Stimulated activated CD8-positive, alpha-beta memory T cell treated with anti-CD3 and anti-CD28 coated beads, Interleukin-4, amount 100 ng/mL, for 1 hour (primary cell): ENCODE measurements at places on chromosomes 4 and X.

GRCh38 chr4:153204728-153205648, 745 bp downstream of the TRIM2 start:
- no peak for DNase-seq

DNA sequence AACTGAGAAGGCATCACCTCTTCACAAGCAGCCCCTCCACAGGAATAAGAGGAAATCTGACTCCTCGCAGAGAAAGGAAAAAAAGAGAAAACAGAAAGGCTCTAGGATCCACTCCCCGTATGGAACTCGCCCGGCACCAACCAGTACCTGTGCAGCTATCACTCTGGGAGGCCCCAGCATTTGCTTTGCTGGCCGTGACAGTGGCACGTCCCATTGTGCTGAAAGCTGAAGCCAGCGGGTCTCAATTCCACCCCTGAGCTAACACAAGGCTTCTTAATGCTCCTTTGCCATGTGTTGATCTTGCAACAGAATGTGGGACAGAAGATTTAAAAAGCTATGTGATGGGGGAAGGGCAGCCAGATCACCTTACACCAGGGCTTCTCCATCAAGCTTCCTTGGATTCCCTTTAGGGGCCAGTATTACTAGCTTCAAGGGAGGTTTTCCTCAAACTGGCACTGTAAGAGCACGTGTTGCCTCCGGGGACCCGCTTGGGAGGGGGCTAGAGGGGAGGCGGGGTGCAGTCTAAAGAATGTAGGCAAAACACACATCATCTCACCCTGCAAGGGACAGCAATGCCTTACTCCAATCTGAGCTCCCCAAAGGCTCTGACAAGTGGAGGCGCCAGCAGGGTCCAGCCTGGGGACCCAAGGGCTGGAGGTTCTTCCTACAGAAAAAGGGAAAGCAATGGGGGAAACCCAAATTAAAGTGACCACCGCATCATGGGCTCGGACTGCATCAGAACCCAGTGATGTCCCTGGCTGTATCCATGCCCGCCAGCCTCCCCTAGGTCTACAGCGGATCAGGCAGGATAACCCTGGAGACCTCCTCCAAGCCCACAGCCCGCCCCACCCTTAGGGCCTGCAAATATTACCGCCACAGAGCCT, 1.2 kb downstream of the USP46 start:
- no peak for DNase-seq

- no peak for DNase-seq
Measured at GRCh38 chr4:128525992-128526630, 238.5 kb upstream of the PGRMC2 start.

- no peak for DNase-seq
Measured at GRCh38 chr4:156941940-156942548, 29.6 kb downstream of the PDGFC start.

DNA sequence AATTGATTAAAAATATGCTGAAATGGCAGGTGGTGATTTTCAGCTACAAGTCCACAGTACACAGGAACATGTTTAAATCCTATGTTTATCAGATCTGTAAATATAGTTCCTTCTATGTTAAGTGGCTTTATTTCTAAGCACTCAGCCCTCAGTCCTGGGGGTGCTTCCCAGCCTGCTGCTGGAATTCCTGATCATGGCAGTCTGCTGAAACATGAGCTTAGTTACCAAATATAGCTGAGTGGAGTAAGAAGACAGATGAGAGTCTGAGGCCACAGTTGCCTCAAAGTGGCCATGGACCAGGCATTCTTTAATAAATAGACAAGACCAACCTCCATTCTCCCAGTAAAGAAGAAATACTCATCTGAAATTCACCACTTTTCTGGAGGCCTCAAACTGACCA, 17.1 kb upstream of the DDX60 start:
- no peak for DNase-seq

DNA sequence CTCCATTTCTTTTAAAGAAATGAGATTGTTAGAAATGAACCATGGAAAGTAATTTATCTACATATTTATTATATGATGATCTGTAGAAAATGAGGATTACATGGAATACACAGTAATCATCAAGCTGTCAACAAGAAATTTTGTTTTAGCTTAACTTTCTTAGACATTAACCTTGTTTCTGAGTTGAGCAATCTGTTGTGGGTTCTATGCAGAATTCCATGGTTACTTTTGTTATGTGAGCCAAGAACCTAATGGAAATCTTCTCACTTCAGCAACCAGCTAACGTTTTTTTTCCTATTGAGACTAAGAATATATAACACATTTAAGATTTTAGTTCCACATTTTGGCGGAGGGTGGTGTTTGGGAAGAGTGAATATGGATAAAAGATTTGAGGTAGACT, 136.1 kb upstream of the SLC4A4 start:
- DNase-seq = no peak

- DNase-seq = no peak
Measured at GRCh38 chr4:185965426-185966384, 103.3 kb upstream of the TLR3 start.

GRCh38 chrX:40964633-40965586, 120.3 kb upstream of the USP9X start:
- no peak for DNase-seq

DNA sequence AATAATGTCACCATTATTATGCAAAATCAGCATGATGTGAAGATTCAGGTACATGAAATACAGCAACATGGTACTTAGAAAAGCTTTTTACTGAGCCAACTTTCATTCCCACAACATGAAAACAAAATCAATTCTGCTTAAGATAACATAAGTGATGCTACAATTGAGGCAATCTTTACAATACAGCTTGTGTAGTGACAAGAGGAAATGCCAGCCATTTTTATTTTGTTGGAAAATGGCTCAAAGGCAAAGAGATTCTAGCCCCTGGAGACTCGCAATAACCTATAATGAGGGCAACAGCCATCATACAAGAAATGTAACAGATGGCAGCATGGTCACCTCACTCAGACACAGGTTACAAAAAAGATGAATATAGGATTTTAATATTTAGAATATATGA, 560.4 kb downstream of the SPOCK3 start:
- DNase-seq = no peak

DNA sequence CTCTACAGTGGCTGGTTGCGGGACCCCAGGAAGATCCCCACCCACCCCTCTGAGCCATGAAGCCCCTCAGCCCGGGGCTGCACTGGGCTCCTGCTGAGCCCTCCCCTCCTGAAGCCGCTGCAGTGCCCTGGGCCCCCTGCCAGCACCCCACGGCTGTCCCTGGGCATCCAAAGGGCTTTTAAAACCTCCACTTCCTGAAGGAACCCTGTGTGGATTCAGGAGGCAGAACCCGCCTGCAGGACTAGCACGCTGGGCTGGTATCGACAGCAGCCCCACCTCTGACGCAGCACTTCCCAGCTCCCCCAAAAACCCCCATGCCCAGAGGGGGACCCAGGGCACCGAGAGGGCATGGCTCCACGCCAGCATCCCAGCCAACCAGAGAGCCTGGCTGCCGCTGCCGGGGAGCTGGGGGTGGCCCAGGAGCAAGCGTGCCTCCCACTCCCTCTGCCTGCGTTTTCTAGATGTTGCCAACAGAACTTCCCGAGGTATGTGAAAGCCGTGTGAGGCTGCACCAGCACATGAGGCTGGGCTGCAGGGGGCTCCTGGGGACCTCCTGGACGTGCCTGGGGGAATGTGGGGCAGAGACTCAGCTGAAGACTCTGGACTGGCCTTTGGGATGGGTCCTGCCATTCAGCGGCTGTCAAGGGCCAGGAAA, 6.3 kb downstream of the MXD4 start:
- no peak for DNase-seq

- no peak for DNase-seq
Measured at GRCh38 chr4:142861351-142861750, 15.2 kb upstream of the INPP4B start.

DNA sequence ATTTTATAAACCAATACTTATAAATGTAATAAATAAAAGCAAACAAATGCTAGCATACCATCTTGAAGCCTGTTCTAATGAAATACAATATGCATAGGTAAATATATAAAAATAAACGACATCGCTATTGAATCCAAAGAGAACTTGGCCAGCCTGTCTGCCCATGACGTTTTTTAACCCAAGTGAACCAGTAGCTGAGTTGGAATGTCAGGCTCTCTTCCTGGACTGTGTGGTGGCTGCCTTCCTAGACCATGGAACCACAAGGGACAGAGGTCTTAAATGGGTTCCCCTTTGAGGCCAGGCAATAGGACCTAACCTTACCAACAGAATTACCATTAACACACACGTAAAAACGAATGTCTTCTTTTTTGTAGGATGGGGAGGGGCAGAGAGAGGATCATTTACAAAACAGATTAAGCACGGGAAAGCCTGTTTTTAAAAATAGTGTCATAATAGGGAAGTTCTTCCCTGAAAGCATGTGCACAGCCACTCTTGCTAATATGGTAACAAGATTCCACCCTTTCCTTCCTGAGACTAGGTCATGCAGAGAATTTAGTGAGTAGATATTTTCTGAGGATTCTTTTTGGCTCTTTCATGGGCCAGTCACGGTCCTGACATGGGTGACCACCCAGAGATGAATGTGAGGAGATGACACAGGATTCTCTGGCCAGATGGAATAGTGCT, 69.4 kb upstream of the ACSL1 start:
- no peak for DNase-seq

- no peak for DNase-seq
Measured at GRCh38 chr4:64876021-64876420, 466.8 kb upstream of the TECRL start.

DNA sequence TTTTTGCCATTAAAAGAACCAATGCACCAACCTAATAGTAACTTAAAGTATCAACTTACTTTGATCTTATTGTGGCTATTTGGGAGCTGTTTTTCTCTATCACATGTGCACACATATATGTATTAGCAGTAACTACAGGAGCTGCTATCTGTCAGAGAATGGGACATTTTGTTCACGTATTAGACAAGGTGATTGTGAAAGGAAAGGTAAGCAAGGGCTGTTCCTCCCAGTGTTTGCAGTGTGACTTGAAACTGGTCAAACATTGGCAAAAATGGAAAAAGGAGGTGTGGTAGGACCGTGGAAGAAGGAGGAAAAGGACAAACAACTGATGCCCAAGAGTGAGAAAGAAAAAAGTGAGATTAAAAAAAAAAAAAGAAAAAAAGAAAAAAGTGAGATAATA, 43.1 kb upstream of the KLHL2 start:
- DNase-seq = no peak

- no peak for DNase-seq
Measured at GRCh38 chr4:111778543-111778942, 366.7 kb upstream of the FAM241A start.

GRCh38 chrX:154482786-154483185, 3.6 kb downstream of the UBL4A start:
- DNase-seq = no peak

DNA sequence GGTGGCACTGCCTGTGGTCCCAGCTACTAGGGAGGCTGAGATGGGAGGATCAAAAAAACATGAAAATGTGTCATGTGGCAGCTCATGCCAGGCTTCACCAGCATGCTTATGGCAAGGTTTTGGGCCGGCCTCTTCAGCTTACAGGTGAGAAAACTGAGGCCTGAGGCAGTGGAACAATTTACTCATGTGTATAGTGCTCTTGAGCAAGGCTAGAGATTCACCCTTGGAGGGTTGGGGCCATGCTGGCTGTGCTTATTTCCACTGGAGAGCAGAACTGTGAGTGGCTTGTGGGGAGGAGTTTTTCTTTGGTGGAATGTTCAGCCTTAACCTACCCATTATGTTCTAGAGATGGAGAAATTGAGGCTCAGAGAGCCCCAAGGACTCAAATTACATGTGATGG, 31.8 kb downstream of the NSD2 start:
- no peak for DNase-seq

DNA sequence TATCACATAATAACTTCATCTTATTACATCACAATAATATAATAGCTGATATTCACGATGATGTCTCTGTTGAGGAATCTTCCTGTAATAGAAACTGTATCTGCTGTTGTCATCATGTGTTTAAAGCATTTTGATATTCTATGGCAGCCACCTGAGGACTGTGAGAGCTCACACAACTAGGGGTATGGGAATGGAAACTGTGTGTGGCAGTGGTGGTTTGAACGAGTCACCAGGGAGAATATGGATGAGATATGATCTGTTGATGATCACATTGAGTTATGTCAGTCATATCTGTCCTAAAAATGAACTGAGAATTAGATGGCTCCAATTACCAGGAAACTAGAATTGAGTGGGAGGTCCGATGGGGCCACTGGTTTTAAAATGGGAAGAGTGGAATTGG, 169.6 kb downstream of the MID1IP1 start:
- DNase-seq = no peak

- no peak for DNase-seq
Measured at GRCh38 chrX:11591723-11592346, 73.9 kb downstream of the ARHGAP6 start.

DNA sequence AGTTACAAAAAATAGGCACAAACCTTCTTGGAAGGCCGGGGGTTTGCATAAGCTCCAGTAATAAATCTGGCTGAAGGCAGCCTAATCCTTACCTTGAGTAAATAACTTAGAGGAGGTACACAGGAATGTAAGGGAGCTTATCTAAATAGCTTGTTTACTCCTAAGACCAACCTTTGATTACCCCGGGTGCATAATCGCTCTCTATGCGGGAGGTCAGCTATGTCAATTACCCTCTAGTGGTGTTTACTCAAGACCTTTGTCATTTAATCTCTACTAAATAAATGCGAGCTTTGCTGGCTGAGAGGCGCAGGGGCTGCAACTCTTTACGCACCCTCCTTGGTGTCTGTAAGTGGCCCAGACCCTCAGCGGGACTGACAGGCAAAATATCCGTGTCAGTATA, 50.2 kb upstream of the MAP9 start:
- no peak for DNase-seq

DNA sequence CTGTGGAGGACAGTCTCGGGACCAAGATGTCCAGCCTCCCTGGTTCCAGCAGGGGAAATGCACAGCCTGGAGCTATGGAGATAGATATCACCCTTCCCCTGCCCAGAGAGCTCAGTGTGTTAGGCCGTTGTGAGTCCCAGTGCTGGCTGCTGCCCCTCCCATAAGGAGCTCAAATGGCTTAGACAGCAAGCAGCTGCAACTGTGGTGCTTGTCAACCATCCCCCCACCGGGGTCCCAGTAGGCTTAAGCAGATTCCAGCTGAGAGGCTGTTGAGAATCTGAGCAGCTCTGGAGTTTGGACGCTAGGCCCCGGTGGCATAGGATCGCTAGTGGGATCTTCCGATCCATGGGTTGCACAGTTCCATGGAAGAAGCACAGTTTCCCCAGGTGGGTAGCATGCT, 181.8 kb upstream of the POF1B start:
- DNase-seq = no peak

GRCh38 chr4:33161202-33161601, 2441.0 kb downstream of the PCDH7 start:
- DNase-seq = no peak

- DNase-seq = no peak
Measured at GRCh38 chr4:150385606-150386005, 196.3 kb upstream of the MAB21L2 start.

GRCh38 chr4:147749811-147750321, 18.0 kb downstream of the ARHGAP10 start:
- no peak for DNase-seq
